Stimulated activated CD4-positive, alpha-beta T cell treated with anti-CD3 and anti-CD28 coated beads, Interleukin-4, amount 100 ng/mL, for 1 hour (primary cell): ENCODE measurements at places on chromosomes 12 and 14.
A peak's percentile ranks its signal among the peaks of the same experiment; 100 is the strongest.

- DNase-seq = no peak
Observed at GRCh38 chr14:57078054-57078453, 190.7 kb downstream of the EXOC5 start.

- DNase-seq = no peak
Observed at GRCh38 chr14:57008534-57008933, 198.3 kb upstream of the OTX2 start.

DNA sequence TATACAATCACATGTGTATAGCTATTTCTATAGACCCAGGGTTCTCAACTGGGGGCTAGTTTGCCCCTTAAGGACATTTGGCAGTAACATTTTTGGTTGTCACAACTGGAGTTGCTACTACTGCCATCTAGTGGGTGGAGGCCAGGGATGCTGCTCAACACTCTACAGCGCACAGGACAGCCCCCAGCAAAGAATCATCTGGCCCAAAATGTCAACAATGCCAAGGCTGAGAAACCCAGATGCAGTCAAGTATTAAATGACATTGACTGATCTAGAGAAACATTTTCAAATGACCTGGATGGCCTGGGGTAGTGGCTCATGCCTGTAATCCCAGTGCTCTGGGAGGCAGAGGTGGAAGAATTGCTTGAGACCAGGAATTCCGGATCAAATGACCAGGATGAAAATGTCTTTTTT, 5.8 kb downstream of the WSB2 start:
- peak; percentile 68 for DNase-seq

GRCh38 chr12:124416516-124417395, 121.9 kb downstream of the RFLNA start:
- no peak for DNase-seq

- no peak for DNase-seq
Observed at GRCh38 chr12:4288296-4289131, 15.0 kb downstream of the CCND2 start.

DNA sequence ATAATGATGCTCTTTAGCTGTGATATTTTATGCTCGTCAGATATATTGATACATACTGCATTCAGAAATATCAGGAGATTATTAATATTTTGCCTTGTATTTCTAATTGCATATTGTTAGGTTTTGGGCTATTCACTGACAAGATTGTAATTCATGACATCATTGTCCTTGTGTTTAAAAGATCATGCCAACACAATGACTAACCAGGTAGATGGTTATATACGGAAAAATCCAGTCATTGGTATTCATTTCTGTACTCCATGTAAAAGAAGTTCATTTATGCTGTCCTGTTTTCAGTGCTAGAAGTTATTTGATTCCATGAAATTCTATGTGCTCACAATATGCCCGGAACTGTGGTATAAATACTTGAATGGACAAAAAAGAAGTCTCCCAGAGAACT, 107.5 kb downstream of the KITLG start:
- no peak for DNase-seq

- no peak for DNase-seq
Observed at GRCh38 chr12:47862881-47863280, 41.9 kb downstream of the VDR start.

DNA sequence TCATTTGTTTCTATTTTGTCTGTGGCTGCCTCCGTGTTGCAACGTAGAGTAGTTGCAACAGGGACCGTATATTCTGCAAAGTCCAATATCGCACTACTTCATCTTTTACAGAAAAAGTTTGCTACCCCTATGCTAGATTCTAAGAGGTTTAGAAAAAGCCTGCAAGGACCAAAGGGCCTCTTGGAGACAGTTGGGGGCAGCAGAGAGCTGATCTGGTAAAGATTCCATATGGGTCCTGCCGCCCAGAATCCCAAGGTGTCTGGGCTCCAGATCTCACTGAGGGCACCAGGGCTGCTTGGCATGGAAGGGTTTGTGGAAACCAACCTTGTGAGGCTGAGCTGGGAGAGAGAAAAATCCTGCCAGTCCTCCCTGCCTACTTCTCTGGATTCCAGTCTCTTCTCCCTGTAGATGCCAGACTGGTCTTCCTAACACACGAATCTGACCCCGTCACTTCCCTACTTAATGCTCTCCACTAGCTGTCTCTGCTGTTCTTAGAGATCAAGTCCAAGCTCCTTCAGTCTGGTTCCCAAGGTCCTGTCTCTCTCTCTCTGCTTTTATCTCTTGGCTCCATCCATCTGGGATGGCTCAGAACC, 74.6 kb downstream of the GLRX5 start:
- no peak for DNase-seq

DNA sequence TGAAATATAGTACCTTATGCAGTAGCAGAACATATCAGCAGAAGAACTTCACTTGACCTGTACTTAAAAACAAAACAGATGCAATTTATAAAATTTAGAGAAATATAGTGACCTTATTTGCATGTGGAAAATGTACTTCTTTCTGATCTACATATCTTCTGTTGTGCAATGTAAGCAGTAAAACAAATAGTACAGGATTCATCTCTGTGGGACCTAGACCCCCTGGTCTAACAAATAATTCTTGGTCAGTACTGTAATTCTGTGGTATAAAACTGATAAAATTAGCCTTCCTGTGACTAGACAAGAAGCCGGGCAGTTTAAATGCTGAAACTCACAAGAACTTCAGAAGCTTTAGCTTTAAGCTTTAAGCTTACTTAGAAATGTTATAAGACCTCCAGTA, 21.6 kb downstream of the HIF1A start:
- no peak for DNase-seq

DNA sequence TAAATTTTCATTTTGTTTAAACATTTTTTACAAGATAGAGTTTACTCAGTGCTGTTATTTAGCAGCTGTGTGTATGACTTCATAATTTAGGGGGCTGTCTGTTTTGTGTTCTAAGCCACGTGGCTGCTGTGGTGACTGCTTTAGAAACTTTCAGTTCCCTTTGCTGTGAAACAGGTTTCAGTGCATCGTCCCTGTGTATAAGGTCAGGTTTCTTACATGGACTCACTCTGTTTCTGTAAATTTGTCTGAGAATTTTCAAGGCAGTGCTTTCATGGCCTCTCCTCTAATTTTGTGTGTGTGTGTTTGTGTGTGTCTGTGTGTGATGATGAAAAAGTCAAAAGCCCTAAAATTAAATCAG, 32.4 kb downstream of the BICD1 start:
- peak; percentile 8 for DNase-seq

DNA sequence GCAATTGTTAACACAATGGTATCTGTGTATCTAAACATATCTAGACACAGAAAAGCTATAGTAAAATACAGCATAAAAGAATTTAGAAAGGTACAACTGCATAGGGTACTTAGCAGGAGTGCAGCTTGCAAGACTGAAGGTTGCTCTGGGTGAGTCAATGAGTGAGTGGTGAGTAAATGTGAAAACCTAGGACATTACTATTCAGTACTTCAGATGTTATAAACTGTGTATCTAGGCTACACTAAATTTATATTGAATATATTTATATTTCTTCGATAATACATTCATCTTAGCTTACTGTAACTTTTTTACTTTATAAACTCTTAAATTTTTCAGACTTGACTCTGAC, 409.0 kb upstream of the DCN start:
- DNase-seq = no peak

GRCh38 chr14:45065540-45065939, 18.4 kb upstream of the PRPF39 start:
- DNase-seq = no peak

DNA sequence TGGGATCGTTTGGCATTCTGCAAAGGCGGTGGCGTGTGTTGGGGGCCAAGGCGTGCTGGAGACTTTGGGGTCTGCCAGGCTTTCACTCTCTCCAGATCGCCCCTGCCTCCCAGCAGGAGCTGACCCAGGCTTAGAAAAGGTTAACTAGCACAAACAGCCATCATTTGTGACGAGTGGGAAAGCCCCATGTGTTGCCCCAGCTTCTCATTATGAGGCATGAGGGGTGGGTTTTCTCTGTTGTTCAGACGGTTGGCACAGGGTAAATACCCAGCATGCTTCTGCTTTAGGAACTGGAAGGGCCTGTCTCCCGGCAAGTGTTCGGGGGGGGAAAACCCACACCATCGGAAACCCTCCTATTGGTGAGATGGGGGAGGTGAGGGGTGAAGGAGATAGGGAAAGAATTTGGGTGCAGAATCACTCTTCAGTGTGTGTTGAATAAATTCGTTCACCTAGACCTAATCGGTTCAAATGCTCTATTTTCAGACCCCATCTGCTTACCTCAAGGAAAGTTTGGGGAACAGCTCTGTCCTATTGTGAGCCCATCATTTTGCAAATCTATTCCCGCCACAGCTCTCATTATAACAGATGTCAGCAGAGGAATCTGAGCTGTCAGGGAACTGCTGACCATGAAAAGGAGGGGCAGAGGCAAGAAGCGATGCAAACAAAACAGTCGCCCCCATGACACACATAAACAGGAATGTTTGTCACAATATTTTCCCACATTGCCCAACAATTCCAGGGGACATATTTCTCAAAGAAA, 34.7 kb upstream of the C12orf42 start:
- no peak for DNase-seq

DNA sequence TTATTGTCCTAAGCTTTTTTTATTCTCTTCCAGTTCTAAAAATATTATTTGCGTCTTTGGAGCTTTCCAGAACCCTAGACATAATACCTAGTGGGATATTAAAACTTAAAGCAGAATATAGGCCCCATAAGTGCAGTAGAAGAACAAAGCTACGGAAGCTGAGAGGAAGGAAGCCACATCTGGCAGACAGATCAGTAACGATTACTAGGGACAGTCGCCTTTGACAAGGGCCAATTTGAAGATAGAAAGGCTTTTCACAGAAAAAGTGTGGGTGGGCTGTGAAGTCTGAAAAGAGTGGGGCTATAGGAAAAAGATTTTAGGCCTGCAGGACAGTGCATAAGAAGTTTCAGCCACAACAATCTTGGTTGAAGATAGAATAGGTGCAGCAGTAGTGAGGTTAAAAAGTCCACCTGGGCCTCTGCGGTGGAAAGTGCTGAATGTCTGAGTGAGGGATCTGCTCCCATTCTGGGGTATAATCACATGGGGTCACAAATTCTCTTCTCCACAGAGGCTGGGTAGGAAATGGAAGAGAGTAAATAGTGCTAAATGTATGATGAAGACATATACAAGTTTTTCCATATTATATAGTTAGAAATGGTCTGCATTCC, 114.5 kb downstream of the CMAS start:
- DNase-seq = no peak

- DNase-seq = no peak
Observed at GRCh38 chr12:12835378-12836146, 22.4 kb downstream of the DDX47 start.

DNA sequence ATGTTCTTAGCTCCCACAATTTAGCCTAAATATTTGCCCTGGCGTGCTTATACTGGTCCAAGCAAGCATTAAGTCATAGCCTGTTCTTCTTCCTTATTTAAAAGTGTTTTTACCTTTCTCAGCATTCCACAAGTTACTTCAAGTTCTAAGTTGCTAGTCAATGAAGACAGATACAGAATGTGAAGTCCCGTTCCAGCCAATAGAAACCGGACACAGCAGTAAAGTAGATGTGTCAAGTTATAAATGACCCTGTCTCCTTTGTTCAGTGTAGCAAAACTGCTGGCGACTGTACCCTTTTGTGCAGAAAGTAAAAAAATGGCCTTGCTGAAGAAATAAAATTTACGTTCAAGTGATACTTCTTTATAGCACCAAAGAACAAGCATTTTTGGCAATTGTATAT, 3.9 kb downstream of the SNAPC1 start:
- DNase-seq = no peak

DNA sequence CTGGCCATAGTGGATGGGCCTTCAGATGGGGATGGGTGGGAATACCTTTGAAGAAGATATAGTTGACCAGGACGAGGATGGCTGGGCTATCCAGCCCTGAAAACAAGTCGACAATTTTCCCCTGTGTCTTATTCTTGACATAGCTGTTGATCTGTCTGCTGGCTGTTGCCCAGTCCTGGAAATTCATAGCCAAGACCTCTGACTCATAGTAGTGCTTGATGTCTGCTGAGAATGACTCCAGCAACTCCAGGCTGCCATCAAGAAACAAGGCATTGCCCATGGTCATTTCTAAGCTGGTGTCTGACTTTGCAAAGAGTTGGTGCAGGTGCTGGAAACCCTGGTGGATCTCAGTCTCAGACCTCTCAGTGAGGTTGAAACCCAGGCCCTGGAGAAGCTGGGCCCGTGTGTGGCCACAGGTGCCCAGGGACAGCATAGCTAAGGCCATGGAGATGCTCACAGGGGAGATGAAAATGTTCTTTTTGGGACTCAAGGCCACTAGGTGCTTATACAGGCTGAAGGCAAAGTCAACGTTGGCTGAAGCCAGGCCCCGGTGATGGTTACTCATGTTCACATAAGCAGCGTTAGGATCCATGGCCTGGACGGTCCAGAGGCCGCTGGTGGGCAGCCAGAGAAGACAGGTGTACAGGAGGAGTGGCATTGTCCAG, 9.0 kb downstream of the SERPINA6 start:
- no peak for DNase-seq

GRCh38 chr12:92570056-92570753, 132.6 kb upstream of the PLEKHG7 start:
- DNase-seq = no peak

GRCh38 chr12:51403681-51404136, 12.5 kb upstream of the GALNT6 start:
- DNase-seq = no peak

- DNase-seq = no peak
Observed at GRCh38 chr12:94841177-94841576, 162.3 kb downstream of the NDUFA12 start.
